GM03348 (cell line): ENCODE measurements at places on chromosomes 16 and 17.

GRCh38 chr16:4846503-4846900, 586 bp downstream of the GLYR1 start:
- DNase-seq = peak; percentile 64

DNA sequence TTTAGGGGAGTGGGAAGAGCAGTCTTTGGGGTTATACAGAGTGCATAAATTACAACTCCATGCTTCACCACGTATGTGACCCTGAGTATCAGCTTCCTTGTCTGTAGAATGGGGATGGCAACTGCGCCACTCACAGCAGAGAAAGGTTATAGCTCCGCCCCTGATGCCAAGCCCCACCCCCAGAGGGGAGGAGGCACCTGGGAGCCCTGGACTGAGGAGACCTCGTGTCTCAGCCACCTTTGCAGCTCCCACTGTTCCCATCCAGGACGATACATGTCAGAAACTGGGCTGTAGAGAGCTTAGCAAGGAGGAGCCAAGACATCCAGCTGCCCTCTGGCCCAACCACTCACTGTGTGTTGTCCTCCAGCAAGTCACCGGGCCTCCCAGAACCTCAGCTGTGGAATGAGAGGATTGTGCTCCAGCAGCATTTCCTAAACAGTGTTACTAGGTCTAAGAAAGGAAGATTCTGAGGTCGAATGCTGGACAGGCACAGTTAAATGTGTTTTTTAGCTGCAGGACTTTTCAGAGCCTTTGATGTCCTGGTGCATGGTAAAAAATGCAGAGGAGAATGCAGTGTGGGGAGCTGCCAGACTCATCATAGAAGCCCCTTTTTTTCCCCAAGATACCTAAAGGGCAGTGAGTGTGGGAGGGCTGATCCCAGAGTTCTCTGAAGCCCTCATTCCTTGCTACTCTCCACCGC, 49.4 kb downstream of the BEAN1 start:
- DNase-seq = no peak

- DNase-seq = peak; percentile 18
Observed at GRCh38 chr16:24273508-24274182, 17.5 kb downstream of the CACNG3 start.

DNA sequence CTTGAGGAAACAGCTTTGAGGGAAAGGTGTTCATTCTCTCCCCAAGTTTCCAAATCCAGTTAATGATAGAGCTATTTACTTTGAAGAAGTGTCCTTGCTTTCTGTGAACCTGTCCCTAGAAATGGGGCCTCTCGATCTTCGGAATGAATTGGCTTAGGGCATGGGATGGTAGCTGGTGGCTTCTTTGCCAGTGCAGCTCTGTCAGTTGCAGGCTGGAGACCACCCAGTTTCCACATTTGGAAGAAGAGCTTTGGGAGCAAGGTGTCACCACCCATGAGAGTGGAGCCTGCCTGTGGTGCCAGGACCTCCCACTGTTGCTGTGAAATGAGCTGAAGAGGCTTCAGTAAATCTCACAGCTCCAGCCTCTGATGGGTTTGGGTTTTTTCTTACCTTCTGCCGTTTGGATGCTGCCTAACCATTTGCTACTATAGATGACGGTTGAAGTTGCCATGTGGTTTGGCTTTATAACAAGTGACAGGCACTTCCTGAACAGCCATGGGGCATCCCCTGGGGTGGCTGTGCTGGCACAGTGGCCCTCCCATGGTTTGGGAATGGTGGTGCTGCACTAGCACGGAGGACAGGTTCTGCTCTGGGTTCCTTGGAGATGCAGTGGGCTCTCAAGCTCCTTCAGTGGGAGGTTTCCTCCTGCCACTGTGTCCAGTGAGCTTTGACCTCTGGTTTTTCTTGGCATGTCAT, 19.5 kb upstream of the SLC5A10 start:
- no peak for DNase-seq

GRCh38 chr16:4801962-4802658, at the start of gene ROGDI:
TSS of gene ROGDI (minus strand) at chr16:4802633. CDS start at chr16:4802571, 62 bp downstream.
- DNase-seq = peak; percentile 66

GRCh38 chr17:74491626-74492025, 25.2 kb downstream of the CD300A start:
- peak; percentile 1 for DNase-seq

- no peak for DNase-seq
Observed at GRCh38 chr16:27450196-27450549, 48.2 kb downstream of the IL21R start.

DNA sequence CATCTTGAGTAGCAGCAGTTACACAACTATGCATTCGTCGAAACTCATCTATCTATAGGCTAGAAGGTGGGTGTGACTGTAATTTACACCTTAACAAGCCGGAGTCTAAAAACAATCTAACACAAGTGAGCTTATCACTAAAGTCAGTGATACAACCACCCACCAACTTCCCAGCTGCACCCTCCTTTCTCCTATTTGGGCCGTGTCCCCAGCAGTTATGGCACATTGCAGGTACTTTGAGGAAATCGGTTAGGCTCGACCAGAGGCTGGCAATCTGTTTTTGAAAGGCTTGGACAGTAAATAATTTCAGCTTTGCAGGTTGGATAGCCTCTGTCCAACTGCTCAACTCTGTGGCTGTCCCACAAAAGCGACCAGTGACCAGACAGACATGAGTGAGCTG, 26.0 kb downstream of the USP22 start:
- no peak for DNase-seq

DNA sequence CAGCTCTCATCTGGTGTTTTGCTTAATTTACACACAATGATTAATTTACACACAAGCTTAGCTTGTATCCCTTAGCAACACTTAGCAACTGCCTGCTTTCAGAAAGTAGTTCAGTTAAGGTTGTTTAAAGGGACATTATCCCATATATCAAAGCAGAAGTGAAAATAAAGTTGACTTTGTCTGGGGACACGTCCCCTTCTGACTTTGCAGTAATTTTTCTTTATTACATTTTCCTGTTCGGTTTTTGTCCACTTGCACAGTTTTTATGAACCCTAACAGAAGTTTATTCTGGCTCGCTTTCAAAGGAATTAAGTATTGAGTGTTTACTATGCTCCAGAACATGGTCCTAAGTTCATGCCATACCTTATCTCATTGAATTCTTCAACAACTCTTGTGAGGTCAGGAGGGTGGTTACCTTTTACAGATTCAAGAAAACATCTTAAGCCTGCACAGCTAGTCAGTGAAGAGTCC, 41.5 kb downstream of the ARHGAP44 start:
- no peak for DNase-seq

GRCh38 chr16:56029026-56029425, 153.9 kb upstream of the CES5A start:
- no peak for DNase-seq

GRCh38 chr17:32277284-32277683, 11.7 kb downstream of the RHBDL3 start:
- DNase-seq = peak; percentile 62
